Epithelial cell of proximal tubule (primary cell): ENCODE measurements at places on chromosomes 3 and 15. TPM values are rescaled to one million over a fixed set of nuclear protein-coding genes. Genes with fewer than 3 reads are reported as not detected.

DNA sequence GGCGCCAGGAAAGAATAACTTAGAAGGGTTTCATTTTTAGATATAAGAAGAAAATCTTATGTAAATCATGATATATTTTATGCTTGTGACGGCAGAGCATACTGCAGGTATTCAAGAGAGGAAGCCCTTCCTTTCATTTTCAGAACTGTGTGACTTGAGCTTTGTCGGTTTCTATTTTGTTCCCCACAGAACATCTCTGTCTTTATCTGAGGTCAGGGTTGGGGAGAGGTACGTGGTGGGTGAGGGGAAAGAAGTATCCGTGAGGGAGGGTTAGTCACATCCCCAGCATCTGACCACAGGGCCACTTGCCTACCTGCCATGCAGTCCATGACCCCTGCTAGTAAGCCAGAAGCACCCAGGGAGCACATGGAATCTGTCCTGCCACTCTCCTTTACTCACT is 126.5 kb downstream of the DGKG start:
- no peak for DNase-seq

Gene TIGIT
- total RNA-seq = not detected in 2 replicates

DNA sequence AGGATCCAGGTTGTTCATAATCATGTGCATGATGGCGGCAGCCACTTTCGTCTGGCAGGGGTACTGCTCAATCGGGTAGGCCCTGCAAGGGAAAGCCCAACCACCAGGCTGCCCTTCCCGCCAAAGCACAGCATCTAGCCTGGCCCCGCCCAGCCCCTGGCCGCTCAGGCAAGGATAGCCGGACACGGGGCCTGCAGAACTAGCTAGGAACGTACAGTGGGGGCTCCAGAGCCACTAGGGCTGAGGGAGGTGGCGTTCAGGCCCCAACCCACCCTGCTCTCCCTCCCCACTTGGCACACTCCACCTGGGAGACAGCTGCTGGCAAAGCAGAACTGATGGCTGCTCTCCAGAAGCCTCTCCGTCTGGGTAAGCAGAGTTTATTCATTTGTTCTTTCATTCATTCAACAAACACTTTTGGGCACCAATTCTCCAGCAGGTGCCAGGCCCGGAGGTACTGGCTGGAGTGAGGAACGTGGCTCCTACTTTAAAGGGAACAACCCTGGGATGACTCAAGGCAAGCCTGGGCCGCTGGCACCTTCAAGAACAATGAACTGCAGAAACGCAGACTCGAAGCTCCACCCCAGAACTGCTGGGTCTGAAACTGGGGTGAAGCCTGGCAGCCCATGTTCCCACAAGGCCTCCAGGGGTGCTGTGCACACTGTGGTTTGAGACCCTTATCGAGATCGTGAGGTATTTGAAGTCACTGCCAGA is 7.8 kb downstream of the UROC1 start:
- DNase-seq = no peak

Gene MOBP
- 0.35 TPM in 1 of 2 replicates, not detected in the other for total RNA-seq

DNA sequence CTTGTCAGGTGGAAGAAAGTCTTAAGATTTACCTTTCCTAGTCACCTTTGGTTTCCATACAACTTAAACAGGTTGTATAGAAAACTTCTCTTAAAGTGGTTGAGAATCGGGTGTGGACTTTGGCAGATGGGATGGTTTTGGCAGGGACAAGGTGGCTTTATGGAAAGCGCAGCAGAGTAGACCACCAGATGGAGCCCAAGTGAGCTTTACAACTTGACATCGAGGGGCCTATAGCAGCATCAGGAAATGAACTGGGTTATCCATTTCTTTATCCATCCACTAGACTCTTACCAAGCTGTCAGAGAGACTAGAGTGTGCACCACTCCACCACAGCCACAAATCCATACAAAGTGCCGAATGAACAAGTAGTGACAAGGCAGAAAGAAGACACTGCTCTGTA is 85.3 kb upstream of the MBNL1 start:
- DNase-seq = no peak

- DNase-seq = no peak
Measured at GRCh38 chr15:52196891-52197290, 5.7 kb upstream of the GNB5 start.

Gene SEMA5B
- total RNA-seq = not detected in 2 replicates

Gene SPINT1
- 159 and 319 TPM in 2 replicates for total RNA-seq

Gene HTR3E
- total RNA-seq = not detected in 2 replicates

Gene MYL3
- 4.2 TPM in 1 of 2 replicates, not detected in the other for total RNA-seq

DNA sequence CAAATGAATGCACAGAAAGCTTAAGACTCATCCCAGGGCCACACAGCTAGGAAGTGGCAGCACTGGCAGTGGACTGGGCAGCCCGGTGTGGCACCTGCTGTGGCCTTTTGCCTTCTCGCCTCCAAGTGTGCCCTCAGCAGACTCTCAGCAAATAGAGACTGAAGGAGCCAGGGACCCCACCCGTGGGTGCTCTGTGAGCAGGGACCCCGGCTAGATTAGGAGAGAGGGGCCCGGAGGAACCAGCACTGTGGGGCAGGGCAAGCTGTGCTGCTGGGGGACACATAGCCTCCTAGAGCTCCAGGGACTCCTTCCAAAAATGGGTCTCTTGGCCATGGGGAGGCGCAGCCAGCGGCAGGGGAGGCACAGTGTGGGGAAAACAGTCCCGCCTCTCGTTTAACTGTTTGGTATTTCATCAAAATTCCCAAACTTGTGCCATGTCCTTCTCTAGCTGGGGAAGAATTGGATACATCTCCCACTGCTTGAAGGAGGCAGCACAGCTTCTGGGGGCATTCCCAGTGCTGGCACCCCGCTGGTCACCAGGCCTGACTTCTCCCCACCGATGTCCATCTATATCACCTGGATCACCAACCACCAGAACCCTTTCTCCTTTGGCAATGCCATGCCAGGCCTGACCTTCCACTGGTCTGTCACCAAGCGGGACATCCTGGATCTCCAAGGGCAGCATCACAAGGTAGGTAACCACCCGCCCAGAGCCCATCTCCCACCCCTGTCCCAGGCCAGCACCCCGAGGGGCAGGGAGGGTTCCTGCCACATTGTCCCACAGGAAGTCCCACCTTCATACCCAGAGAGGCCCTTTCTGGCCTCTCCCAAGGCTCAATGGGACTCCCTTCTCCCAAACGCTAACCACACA is 12.0 kb upstream of the TXNRD3 start:
- DNase-seq = no peak

Gene ISG20
- 7.6 and 17.3 TPM in 2 replicates for total RNA-seq

DNA sequence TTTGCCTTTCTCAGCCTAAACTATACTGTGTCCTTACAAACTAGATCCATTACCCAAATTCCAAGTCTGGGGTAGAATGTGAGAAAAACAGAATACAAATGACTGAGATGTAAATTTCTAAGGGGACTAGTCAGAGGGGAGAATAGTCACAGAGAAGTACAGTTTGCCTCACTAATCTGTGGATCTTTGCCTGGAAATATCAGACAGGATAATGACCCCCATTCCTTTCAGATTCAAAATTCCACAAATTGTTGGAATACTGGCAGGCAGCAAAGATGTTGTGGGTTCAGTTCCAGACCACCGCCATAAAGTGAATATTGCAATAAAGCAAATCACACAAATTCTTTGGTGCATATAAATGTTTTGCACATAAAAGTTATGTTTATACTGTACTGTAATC is 762.8 kb upstream of the NR2F2 start:
- no peak for DNase-seq

DNA sequence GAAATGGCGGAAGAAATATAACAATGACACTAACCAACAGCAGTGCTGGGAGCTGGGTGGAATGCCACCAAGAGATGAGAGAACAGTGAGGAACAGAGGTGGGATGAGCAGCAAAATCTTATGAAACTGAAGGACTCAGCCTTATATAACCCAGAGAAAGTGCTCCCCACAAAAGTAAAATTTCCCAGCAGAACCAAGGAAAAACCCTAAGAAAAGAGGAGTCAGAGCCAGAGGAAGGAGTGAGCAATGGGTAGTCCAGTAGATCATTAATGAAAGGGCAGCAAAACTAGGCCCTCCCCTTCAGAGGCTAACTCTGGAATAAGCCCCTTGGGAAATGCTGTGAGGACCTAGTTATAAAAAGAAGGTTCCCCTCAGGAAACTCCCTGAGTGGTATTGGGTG is 24.7 kb upstream of the UBE2E1 start:
- no peak for DNase-seq

GRCh38 chr3:99953596-99953995 is 135.9 kb downstream of the CMSS1 start:
- no peak for DNase-seq

- DNase-seq = no peak
Measured at GRCh38 chr3:108388136-108389132, 92.1 kb downstream of the HHLA2 start.

GRCh38 chr15:95469496-95470000 is 861.0 kb upstream of the NR2F2 start:
- DNase-seq = no peak

GRCh38 chr15:57923750-57924149 is 141.8 kb downstream of the ALDH1A2 start:
- DNase-seq = no peak

DNA sequence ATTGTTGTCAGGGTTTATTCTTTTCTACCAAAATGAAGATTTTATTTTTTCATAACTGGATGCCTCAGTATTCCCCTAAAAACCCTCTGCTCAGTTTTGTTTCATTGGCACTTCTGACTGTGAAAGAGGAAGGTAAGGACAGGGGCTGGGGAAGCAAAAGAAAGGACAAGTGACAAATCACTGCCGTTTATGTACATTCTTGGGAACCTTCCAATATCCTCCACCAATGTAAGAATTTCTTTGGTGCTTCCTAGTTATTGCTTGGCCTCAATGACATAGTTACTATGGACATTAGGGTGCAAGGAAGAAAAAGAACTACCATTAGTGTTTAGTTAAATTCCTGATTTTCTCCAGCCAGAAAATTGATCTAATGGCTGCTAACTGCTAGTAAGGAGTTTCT is 131.0 kb upstream of the C15orf61 start:
- DNase-seq = no peak

DNA sequence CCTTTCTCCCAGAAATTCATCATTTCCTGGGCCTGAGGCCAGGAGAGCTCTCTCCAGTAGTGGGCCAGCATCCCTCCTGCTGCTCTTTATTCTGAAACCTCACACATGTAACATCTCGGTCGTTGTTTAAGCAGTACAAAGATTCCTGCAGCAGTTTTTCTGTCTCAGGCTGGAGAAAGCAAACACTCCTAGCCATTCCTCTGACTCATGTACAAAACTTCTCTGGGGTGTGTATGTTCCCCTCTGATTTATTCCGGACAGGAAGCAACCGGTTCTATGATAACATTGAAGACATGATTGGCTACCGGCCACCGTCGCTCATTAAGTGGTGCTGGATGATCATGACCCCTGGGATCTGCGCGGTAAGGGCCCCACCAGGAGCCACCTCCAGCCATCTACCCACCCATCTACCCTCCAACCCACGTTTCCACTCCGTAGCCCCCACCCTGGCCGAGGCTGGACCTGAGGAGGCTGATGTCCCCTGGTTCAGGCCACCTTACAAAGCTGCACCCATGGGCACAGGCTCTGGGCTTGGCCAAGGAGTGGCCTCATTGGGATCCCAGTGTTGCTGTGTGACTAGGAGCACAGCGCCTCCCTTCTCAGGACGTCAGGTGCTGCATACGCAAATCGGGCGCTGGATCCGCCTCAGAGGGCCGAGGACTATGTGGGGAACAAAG is 58.6 kb upstream of the SLC6A1 start:
- DNase-seq = no peak

- DNase-seq = no peak
Measured at GRCh38 chr3:114226313-114226712, 11.1 kb downstream of the ZNF80 start.

DNA sequence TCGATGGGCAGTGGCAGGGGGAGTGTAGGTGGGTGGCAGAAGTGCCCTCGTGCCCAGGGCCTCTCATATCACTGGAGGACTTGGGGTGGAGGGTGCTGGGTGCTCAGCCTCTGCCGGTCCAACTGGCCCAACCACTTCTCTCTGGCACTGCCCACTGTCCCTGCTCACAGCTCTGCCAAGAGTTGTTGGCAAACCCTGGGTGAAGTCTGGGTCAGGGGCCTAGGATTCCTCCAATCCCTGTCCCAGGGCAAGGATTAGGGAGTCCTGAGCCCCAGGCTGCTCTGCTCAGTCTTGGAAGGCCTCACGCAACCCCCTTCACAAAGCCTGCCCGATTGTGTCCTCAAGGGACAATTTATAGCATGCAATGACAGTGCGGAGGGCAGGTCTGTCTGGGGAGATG is 5.2 kb upstream of the PRKCD start:
- no peak for DNase-seq

GRCh38 chr3:123089611-123090331 is 22.9 kb downstream of the PDIA5 start:
- no peak for DNase-seq

Gene TRIM42
- total RNA-seq = not detected in 2 replicates

Gene GREM1
- 4.0 and 15.9 TPM in 2 replicates for total RNA-seq

Gene OR5K2
- not detected in 2 replicates for total RNA-seq

GRCh38 chr3:195185583-195185982 is 85.4 kb downstream of the XXYLT1 start:
- DNase-seq = no peak

DNA sequence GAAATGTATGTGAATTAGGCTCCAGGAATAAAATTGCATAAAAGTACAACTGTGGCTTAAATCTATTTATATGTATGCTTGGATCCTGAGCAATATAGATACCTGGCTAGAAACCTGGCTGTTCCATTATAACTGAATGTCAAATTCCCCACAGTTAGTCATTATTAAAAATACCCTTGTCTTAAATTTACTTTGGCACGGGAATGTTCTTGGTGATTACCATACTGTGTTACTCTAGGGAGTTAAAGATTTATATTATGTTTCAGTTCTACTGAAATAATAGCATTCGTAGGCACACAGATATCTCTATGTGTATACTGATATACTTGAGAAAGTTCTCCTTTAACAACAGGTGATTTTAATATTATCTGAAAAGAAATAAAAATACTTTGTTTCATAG is 394.1 kb downstream of the PTPRG start:
- DNase-seq = no peak

Gene GOLGA8M
- total RNA-seq = 0.06 TPM in 1 of 2 replicates, not detected in the other

Gene TMEM42
- 20.1 and 22.3 TPM in 2 replicates for total RNA-seq

DNA sequence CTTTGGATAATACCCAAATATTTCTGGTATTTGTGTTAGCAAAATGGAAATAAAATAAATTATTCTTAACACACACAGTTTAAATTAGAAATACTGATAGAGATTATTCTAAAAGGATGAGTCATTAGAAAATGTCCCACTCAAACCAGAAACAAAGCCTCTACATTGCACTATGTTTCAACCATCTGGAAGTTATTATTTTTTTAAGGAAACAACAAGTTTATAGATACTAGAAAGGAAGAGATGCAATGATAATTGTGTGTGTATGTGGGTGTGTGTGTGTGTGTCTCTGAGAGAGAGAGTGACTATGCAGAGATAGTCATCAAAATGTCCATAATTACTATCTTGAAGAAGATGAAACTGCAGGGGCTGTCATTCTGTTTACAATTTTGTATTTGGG is 1340.5 kb downstream of the ROBO1 start:
- no peak for DNase-seq

- DNase-seq = no peak
Measured at GRCh38 chr3:191557322-191557721, 96.4 kb downstream of the PYDC2 start.
